ENCODE measurements at places on chromosomes 1 and 21.
A peak's percentile ranks its signal among the peaks of the same experiment; 100 is the strongest.

DNA sequence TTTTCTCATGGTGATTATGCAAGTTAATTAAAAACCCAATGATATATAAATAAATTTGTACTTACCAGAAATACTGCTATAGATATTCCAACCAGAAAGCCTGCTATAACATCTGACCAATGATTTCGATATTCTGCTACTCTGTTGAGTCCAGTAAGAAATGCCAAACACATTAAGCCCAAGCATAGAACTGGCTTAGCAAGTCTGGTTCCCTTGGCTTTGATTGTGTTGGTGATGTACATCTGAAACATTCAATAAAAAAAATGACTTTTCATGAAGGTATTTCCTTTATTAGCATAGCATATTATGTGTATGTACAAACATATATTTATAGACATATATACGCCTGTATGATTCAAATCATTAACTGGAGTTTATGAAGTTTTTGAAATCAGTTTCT is 82.8 kb downstream of the PLPPR5 start:
- DNase-seq, result no peak

DNA sequence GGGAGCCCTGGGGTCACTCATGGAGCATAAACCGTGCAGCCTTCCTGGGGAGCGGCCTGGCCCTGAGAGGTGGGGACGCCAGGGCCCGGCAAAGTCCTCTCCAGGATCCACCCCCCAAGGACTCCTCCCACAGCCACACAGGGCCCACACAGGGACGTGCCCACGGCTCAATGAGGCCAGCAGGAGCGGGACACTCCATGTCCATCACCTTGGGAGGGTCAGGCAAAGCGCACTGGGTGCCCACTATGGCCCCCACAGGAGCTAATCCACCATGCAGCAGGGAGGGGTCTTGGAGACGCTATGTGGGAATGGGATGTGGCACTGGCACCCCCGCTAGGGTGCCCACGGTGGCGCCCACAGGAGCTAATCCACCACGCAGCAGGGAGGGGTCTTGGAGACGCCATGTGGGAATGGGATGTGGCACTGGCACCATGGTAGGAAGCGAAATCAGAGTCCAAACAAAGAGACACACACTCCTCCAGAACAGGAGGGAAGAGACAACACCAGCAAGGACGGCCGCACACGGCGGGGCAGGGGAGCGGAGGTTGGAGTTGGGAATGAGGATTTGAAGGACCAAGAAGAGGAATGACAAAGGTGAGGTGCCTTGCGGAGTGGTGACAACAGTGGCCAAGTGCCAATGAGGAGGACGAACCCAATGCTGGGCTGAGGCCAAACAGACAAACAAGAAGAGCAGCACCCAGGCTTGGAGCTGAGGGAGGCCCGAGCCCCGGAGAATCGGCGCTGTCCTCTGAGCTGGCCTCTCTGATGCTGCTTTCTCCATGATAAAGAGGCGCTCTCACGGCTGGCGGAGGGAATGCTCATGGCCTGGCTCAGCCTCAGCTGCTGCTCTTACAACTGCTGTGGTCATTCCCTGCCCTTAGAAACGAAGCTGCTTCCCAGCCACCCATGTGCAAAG is 18.1 kb upstream of the SLC19A1 start:
- no peak for DNase-seq

GRCh38 chr1:83967336-83967735 is 31.6 kb downstream of the TTLL7 start:
- DNase-seq, result no peak

DNA sequence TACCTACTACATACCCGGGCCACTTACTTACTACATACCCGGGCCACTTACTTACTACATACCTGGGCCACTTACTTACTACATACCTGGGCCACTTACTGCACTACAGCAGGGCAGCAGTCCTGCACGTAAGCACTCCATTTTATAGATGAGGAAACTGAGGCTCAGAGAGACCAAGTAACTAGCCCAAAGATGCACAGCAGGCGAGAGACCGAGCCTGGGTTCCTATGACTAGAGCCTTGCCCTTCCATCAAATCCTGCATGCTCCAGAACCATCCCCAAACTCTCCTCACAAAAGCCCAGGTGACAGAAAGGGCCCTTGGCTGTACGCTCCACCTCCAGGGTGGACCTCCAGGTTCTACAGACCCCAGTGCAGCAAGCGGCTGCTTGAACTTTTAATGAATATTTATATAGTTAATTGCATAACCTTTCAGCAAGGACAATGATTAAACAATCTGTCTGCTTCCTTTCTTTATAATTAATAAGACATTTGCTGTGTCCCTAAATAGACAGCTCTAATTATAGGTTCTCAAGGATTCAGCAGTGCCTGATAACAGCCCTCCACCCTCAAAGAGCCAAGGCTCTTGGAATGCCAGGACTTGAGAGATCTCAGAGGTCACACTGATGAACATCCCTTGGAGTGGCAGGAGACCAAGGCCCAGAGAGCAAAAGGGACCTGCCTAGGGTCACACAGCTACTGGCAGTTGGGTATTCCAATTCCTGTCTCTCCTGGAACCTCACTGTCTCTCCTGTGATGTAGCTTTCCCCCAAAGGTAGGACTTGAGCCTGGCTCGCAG is 43.4 kb downstream of the LRP8 start:
- no peak for DNase-seq

DNA sequence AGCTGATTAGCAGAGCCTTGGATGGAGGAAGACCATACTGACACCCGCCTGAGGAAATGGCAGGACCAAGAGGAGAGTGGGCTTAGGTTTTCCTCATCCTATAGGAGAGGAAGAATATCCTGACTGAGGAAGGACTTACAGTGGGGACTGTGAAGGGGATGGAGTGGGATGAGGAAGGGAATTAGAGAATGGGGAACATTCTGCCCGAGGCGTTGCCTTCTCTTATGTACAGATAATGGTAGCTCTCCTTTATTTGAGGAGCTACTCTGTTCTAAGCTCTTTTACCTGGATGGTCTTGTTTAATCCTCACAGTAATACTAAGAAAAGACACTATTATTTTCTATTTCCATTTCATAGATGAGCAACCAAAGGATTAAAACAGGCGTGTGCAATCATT is 56.0 kb downstream of the OLFML3 start:
- peak; percentile 10 for DNase-seq

DNA sequence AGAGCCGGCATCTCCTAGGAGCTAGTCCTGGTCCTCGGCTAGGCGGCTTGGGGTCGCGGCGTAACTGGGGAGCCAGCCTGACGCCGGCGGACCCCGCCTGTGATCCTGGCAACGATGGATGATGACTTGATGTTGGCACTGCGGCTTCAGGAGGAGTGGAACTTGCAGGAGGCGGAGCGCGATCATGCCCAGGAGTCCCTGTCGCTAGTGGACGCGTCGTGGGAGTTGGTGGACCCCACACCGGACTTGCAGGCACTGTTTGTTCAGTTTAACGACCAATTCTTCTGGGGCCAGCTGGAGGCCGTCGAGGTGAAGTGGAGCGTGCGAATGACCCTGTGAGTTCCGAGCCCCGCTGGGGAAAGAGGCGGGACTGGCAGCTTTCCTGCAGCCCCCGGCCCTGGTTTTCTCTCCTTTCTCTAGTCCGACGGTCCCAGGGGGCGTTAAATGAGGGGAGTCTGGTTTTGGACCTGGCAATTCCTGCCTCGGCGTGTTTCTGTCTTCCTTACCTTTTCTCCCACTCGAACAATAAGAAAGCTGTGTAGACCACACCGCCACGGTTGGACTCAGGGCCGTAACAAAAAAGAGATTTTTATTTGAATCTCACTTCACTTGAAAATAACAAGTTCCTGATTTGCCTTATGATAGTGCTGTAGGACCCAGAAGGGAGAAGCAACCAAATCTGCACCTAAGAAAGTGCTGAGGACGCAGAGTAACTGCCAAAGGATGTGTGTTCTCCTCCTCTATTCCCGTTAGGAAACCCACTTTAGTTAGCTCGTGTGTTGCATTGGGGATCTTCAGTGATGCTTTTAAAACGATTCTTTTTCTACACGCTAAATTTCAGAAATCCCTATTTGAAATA is at the start of gene SPRTN:
Gene SPRTN (plus strand): TSS at position 24 of the 859 bp plus-strand sequence. CDS start 91 bp downstream, at position 115.
- peak; percentile 94 for DNase-seq

DNA sequence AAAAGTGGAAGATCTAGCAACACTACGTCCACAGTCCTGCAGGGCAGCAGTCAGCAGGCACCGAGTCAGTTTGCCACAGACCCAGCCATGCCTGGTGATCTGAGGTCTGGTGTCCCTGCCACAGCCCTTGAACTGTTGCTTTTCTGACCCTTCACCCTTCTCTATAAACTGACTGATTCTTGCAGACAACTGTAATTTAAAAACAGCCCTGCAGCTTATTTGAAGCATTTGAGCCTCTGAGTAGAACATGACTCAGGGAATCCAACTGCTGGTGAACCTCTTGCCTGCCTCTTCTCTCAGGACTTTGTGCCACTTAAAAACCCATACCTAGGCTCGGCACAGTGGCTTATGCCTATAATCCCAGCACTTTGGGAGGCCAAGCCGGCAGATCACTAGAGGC is 107.2 kb downstream of the EDEM3 start:
- no peak for DNase-seq

DNA sequence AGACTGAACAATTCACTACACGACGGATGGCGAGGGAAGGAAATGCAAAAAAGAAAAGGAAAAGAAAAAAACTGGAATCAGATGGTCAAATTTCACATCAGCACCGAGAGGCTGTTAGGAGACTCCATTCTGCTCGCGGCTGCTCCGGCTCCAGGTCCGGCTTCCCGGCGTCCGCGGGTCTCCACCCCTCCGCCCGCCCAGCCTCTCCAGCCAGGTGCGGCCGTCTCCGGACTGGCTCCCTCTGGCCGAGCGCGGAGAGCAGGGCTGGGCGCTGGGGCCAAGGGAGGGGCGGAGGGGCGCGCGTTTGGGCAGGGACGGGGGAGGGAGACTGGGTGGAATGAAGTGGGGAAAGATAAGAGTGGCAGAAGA is 332 bp downstream of the KCNJ6 start:
- peak; percentile 75 for DNase-seq

DNA sequence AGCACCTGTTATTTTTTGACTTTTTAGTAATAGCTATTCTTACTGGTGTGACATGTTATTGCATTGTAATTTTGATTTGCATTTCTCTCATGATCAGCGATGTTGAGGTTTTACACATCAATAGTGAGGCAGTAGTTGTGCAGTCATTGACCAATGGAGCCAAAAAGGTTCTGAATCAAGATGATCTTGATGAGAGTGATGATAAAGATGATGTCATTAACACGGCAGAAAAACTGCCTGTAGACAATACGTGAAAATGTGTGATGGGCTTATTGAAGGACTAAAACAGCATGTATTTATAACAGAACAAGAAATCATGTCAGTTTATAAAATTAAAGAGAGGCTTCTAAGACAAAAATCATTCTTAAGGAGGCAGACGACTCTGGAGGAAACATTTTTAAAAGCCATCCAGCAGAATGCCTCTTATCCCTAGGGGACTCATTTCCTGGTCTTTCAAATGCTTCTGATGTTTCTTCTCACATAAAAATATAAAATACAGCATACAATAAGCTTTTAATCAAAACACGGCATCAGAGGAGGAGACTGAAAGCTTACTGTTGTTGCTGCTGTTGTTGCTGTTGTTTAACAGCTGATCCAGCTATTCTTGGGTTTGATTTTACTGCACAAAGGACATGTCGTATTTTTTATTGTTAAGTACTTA is 400.3 kb downstream of the LTN1 start:
- no peak for DNase-seq

DNA sequence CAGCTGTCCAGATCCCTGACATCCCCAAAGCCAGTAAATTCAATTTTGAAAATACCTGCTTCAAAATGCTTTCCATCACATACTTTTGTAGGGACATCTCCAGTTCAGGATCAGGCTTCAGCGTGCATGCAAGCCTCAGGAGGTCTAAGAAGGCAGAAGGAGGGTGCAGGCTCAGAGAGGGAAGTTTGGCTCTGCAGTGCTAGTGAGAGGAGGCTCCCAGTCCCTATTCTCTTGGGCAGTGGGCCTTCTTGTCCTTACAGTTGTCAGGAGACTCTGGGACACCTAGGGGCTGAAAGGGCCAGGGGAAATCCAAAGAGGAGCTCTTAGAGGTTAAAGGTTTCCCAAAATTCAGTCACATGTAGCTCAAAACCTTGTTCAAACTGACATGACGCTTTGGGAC is 20.1 kb downstream of the ADCY10 start:
- no peak for DNase-seq

DNA sequence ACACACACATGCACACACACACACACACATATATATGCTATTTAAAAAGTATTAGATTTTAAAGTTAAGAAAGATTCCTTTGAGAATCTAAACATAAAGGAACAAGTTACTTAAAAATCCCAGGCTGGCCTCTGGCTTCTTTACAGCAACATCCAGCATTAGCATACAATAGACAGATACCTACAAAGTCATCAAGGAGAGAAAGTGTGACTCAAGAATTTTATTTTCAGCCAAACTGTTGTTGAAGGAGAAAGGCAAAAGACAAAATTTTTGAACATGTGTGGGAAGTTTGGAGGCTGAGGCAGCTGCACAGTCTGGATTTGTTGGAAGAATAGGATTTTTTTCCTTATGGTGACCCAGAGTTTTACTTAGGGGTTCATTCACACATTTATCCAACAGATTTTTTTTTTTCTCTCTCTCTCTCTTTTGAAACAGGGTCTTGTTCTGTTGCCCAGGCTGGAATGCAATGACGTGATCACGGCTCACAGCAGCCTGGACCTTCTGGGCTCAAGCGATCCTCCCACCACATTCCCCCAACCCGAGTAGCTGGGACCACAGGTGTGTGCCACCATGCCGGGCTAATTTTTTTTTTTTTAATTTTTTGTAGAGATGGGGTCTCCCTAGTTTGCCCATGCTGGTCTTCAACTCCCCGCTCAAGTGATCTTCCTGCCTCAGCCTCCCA is 24.0 kb upstream of the SPOCD1 start:
- no peak for DNase-seq

DNA sequence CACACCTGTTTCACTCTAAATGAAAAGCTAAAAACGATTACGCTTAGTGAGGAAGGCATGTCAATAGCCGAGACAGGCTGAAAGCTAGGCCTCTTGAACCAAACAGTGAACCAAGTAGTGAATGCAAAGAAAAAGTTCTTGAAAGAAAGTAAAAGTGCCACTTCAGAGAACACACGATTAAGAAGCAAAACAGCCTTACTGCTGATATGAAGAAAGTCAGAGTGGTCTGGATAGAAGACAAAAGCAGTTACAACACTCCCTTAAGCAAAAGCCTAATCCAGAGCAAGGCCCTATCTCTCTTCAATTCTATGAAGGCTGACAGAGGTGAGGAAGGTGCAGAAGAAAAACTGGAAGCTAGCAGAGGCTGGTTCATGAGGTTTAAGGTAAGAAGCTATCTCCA is 130.7 kb downstream of the SIPA1L2 start:
- DNase-seq, result no peak

All from GM23338 (cell line).